Left ventricle myocardium superior (tissue), 1 donor: ENCODE measurements at places on chromosomes 5 and 9. TPM values are rescaled to one million over a fixed set of nuclear protein-coding genes. Genes with fewer than 3 reads are reported as not detected.

DNA sequence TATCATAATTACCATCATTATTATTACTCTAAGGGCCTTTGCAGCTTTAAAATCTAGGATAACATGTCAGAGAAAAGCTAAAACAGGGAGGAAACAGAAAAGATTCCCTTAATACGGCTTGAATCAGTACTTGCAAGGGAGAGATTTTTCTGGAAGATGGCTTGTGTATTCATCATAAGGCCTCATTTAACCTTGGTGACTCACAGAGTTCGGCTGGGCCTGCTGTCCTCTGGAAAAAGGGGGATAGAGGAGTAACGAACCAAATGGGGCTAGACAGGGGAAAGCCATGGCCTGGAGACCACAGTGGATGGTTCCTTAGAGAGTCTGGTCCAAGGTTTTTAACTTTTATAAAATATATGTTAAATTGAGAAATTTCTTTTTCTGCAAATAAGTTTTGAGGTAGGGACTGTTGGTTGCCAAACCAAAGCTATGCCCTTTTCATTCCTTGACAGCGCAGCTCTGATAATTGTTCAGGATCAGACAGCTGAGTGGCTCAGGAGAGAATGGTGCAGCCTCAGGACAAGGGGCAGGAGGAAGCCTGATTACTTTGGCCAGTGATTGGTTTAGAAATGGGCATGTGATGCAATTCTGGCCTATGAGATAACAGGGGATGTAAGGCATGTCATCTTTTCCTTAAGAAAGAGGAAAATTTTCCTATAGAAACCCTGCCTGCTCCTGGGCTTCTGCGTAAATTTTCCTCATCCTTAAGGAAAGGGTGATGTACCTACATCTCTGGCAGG, 25.6 kb upstream of the GSN start:
- no peak for DNase-seq

- DNase-seq: no peak
Measured at GRCh38 chr5:33205727-33206410, 234.9 kb upstream of the TARS1 start.

GRCh38 chr5:132799392-132799791, 13.7 kb upstream of the SOWAHA start:
- DNase-seq: no peak

GRCh38 chr5:75433814-75434506, 77.5 kb downstream of the CERT1 start:
- DNase-seq: no peak

GRCh38 chr5:52799358-52799982, 11.8 kb downstream of the ITGA1 start:
- peak; percentile 50 for DNase-seq

Gene CTNND2
- total RNA-seq: 5.4 TPM

GRCh38 chr5:127400946-127401670, 110.5 kb downstream of the MEGF10 start:
- DNase-seq: no peak

DNA sequence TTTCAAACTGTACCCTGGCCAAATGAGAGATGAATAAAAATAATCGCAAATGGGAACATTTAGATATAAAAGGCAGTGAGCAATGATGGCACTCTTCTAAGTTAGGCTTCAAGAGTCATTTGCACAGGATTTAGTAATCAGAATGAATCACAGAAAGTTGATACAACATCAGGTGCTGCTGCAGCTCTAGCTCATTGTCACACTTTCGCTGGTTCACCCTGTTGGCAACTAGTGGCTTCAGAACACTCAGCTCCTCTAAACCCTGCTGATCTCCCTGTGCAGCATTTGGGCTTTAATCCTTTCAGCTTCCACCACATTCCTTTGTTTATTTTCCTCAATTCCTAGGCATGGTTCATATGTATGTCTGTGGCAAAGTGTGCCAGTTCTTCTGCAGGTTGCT, 2071.2 kb upstream of the CDH6 start:
- no peak for DNase-seq

DNA sequence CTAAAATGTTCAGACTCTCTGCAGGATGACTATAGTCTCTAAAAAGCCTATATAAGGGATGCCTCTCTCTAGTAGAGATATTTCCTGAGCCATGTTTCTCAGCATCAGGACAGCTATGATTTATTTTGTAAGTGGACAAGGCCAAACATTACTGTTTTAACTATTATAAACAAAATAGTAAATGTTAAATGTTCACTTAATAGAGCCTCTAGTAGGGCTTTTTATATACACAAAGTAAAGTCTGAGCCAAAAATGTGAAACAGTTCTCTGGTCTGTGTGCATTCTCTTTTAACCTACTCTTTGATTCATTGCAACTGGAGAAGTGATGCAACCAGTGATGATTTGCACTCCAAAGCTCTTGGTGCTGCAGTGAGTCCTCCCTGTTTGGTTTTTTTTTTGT, 220.5 kb downstream of the GDNF start:
- no peak for DNase-seq

GRCh38 chr9:69065660-69066059, 30.1 kb downstream of the FXN start:
- no peak for DNase-seq

- no peak for DNase-seq
Measured at GRCh38 chr9:122383992-122384461, 13.2 kb downstream of the PTGS1 start.

- DNase-seq: no peak
Measured at GRCh38 chr9:89955144-89955543, 350.3 kb downstream of the GADD45G start.

DNA sequence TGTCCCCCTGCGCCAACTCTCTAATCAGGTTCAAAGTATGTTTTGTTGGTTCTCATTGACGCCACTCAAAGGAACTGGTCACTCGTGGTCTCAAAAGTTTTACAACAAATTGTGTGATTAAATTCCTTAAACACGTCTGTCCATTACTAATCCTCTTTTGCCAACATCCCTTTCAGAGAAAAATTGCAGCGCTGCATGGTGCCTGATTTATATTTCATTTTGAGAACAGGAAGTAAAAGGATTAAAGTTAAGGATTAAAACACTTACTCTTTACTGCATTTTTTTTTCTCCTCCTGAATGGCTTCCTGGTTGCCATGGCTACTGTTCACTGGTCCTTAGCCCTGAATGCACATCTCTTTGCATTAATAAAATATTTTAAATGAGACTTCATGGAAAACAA, 383.5 kb downstream of the GLIS3 start:
- DNase-seq: no peak

GRCh38 chr9:131404581-131404980, 10.7 kb downstream of the PRRC2B start:
- no peak for DNase-seq

GRCh38 chr5:41482715-41483114, 27.7 kb downstream of the PLCXD3 start:
- no peak for DNase-seq

GRCh38 chr5:159912033-159912800, 4.1 kb upstream of the ADRA1B start:
- no peak for DNase-seq

DNA sequence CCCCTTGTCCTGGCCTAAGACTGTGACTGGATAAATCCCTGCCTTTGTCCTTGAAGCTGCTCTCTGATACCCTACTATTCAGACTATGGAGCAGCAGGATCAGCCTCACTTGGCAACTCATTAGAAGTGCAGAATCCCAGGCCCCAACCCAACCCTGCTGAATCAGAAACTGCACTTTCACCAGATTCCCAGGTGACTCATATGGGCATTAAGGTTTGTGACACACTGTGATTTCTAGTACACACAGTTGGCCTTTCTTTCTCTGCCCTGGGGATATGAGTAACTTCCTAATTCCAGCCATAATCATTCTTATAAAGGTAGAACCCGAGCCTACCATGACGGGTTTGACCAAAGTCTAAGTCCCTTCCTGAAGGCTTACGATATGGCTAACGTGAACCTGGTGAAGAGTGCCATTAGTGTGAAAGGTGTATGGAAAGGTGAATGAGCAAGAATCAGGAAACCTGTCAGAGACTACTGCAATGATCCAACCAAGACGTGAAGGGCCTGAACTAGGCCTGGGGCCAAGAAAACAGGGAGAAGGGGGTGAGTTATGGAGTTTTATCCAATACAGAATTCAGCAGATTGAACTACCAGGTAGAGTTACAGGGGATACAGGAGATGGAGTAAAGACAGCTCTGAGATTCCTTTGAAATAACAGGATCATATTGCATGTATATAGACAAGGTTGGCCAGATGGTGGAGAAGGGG, 533.0 kb downstream of the BNC2 start:
- DNase-seq: no peak

Gene TDRD7
- total RNA-seq: 8.8 TPM

DNA sequence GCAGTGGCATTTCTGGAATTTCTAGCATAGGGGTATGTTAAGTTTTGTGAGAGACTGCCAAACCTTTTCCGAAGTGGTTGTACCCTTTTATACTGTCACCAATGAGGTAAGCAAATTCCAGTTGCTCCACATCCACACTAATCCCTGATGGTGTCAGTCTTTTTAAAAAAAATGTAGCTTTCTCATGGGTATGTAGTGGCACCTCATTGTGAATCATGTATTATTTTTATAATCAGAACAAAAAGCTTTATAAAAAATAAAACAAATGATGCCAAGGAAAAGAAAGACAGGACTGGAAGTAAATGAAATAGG, 93.4 kb upstream of the CLINT1 start:
- DNase-seq: no peak

GRCh38 chr9:2356041-2356790, 265.4 kb upstream of the VLDLR start:
- DNase-seq: no peak

GRCh38 chr5:57831932-57832331, 349.3 kb upstream of the ACTBL2 start:
- no peak for DNase-seq

DNA sequence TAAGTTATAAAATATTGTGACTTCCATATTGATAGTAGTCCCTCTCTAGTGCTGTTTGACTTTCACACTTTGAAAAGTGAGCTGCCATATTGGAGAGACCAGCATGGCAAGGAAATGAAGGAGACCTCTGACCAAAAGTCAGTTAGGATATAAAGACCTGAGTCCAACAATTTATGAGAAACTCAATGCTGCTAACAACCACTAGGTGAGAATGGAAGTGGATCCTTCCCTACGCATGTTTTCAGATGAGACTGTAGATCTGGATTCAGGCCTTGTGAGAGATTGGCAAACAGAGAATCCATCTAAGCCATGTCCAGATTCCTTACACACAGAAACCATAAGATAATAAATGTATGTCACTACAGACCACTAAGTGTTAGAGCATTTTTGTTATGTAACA, 81.6 kb downstream of the CTNND2 start:
- no peak for DNase-seq

Gene CRB2
- total RNA-seq: 0.79 TPM

DNA sequence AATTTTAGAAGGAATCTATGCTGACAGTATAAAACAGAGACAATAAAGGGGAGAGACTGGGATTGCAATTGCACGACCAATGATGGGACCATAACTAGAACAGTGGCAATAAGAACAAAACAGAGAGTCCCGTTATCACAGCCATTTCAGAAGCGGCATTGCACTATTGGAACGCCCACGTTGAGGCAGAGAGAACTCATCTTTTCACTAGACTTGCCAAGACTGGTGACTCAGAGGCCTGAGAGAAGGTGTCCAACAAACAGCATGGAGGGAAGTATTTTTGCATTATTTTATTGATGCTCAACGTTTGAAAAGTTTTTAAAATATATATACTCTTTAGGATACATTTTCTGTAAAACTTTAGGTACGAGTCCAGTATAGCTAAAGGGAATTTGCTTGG, 737.7 kb downstream of the TLE1 start:
- DNase-seq: no peak

GRCh38 chr9:124885551-124885950, 23.6 kb downstream of the ARPC5L start:
- DNase-seq: no peak

DNA sequence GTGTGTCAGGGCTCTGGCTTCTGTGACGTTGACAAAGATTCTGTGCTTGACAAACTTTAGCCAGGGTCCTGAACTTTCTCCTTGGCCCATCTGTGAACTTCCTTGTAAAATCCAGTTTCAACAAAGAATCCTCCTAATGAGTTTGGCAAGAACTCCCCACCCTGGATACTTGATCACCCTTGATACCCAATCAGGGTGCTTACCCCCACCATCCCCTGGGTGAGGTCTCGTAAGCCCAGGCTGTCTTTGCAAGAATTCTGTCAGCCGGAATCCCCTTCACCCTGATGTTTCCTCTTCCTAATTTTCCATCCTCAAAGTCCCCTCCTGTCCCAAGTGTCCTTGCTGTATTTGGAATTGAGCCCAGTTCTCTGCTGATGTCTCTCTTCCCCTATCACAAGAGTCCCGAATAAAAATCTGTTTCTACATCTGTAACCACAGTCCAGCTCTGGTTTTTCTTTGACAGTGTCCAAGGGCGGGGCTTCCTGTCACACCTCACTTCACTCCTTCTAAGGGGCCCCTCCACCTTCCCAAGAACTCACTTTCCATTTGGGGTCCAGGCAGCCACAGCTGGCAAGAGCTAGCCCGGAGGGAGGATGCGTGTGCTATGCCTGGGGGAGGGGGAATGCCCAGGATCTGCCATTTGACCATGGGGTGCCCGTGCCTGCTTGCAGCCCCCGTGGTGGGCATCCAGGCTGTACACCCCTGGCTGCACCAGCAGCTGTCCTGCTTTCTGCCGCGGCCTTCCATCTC, 2.7 kb upstream of the CARD19 start:
- DNase-seq: no peak

DNA sequence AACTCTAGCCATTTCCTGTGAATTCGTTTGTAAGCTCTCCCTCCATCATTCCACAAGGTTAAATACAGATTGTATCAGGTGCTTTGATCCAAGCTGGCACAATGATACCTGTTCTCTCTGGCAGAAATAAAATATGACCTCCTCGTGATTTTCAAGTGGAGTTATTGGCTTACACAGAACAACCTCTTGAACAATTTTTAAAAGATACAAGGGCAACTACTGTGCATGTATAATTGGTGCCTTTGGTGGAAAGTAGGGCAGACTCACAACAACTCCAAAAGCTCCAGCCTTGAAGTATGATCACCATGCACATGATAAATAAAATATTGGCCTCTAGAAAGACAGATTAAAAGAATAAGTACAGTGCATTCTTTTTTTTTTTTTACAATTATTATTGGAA, 106.0 kb downstream of the SEMA6A start:
- DNase-seq: no peak
